ENCODE measurements at places on chromosomes 6 and 20.

DNA sequence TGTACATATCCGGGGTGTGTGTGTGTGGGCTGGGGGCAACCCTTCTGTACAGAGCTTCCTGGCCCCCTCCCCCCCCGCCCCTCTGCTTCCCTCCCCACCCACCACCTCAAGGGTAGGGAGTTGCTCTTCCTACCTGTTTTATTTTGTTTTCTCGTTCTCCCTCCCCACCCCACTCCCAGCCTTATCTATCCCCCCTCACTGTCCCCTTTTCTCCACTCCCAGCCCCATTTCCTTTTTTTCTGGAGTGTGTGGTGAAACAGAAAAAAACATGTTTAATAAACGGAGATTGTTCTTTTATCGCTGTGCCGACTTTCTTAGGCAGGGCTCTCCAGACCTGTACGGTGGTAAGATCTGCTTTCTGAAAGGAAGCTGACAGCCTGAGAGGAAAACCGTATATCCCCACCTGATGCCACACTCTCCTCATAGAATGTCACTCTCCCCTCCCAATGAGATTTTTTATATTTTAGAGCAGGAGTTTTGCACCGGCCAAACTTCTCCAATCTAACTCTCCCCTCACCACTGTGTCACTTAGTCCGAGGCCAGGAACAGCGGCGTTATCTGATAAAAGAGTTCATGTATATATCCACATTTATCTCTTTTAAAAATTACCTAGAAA is 875 bp upstream of the ZBTB9 start:
- no peak for DNase-seq

GRCh38 chr6:35362200-35362599 is 19.8 kb downstream of the PPARD start:
- DNase-seq: no peak

GRCh38 chr20:35235881-35236280 is 9.4 kb downstream of the MMP24 start:
- no peak for DNase-seq

DNA sequence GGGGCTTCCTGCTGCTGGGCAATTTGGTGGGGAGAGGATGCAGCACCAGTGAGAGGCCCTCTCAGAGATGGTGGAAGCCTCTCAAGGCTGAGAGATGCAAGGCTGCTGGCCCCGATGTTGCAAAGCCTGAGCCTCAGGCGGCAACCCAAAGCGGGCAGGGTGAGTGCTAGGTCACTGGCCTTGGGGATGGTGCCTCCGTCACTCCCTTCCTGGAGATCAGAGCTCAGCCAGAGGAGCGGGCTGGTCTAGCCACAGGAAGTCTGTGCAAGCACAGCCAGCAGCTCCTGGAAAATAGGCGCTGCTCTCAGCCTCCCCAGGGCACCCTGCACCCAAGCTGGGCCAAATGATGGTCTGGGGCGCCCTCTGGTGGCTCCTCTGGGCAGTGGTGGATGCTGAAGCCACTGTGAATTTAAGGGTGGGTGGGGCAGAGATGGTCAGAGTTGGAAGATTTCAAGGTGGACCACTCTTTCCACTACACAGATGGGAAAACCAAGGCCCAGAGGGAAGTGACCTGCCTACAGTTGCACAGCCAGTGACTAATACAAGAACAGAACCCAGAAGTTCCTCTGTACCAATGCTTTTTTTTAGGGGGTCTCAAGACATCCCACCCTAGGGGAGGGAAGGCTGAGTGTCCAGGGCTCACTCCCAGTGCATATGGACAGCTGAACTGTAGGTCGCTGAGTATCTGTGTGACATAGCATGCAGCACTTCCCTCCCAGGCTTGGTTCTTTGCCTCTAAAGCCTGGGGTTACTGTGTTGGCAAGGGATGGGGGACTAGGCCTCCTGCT is 20.8 kb downstream of the C20orf203 start:
- DNase-seq: peak; percentile 75

GRCh38 chr6:166470863-166471410 is 88.2 kb upstream of the MPC1 start:
- DNase-seq: no peak

DNA sequence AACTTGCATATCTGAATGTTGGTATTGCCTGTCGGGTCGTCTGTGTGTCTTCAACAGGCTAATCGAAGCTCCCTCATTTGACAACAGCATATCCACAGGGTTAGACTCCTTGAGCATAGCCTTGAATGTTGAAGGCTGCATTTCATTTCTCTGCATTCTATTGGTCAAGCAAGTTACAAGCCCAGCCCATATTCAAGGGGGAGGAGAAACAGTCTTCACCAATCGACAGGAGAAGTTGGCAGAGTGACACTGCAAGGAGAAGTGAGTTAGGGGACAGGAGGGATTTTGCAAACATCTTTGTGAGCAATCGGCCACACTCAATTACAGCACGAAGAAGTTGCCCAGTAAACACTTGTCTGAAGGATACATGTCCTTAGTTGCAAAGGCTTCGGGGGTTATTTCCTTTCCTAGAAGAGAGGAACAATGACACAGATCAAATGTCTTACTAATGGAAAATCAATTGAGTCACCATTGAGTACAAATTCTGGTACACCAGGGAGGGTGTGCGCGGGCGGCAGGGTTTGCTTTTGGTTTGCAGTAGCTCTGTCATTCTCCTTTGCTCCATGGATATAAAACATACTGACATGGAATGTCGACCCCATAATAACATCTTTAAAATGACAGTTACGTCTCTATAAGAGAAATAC is 60.6 kb upstream of the NT5E start:
- no peak for DNase-seq

DNA sequence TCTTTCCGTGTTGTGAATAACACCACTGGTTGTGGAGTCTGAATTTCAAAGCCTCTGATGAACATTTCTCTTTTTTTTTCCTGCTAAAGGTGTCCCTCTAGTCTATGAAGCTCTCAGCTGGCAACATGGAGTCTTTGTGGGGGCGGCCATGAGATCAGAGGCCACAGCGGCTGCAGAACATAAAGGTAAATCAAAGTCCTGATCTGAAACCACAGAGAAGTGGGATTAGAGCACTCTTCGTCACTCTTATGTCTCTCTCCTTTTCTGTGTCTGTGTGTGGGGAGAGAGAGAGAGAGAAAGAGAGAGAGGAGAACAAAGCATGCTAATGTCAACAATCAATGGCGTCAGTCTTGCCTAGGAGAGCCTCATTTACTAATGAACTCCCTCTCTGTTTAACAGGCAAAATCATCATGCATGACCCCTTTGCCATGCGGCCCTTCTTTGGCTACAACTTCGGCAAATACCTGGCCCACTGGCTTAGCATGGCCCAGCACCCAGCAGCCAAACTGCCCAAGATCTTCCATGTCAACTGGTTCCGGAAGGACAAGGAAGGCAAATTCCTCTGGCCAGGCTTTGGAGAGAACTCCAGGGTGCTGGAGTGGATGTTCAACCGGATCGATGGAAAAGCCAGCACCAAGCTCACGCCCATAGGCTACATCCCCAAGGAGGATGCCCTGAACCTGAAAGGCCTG is 4.2 kb downstream of the PCK1 start:
- DNase-seq: no peak

GRCh38 chr6:32964776-32965175 is 3.6 kb upstream of the BRD2 start:
- no peak for DNase-seq

DNA sequence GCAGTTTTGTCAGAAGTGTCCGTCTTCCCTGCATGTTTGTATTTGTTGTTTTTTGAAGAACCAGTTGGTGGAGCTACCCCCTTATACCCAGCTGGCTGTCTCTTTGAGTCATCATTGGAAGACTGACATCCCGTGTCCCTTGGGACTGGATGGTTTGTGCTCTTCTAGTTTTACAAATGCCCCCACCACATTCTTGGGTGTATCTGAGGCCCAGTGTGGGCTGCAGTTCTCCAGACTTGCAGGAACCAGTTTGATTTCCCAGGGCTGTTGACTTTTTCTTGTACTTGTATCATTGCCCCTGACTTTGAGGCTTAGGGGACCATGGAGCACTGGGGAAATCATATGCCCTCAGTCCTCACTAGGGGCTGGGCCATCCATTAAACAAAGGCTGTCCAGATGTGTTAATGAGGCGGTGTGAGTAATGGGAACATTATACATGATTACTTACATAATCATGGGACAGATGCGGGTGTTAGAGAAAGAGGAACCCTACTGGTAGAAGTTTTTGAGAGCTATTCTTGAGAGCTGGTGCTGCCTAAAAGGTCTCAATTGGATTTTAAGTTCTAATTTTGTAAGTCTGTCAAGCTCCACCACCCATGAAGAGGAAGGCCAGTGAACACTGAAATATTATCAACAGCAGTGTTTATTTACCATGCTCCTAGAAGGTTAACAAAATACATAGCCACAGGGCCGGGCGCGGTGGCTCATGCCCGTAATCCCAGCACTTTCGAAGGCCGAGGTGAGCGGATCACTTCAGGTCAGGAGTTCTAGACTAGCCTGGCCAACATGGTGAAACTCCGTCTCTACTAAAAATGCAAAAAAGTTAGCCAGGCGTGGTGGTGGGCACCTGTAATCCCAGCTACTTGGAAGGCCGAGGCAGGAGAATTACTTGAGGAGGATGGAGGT is 8.5 kb downstream of the JARID2 start:
- DNase-seq: peak; percentile 41

DNA sequence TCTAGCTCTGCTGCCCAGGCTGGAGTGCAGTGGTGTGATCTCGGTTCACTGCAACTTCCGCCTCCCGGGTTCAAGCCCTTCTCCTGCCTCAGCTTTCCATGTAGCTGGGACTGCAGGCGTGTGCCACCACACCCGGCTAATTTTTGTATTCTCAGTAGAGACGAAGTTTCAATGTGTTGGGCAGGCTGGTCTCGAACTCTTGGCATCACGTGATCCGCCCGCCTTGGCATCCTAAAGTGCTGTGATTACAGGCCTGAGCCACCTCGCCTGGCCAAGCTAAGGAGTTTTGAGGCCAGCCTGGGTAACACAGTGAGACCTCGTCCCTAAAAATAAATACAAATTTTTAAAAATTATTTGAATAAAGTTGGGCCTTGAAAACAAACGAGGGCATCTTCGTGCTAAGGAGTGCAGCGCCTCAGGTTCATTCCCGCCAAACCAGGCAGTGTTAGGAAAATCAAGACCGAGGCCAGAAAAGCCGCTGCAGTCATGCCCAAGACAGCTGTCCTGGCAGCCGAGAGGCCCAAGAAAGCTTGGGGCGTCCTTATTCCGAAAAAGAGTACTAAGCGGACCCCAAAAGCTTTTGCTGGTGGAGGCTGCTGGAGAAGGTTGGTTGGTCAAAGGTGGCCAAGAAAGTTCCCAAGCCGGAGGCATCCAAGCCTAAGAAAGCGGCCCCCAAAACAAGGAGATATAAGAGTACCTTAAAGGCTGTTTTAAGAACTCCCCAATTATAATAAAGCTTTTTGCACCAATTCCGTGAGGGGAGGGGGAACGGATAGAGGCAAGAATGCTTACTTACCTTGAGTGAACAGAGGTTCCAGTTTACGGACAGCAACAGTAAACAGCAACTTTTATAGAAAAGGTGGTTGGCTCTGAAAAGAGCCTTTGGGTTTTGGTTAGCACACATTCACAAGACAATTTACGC is 109.0 kb downstream of the HFE start:
- no peak for DNase-seq

DNA sequence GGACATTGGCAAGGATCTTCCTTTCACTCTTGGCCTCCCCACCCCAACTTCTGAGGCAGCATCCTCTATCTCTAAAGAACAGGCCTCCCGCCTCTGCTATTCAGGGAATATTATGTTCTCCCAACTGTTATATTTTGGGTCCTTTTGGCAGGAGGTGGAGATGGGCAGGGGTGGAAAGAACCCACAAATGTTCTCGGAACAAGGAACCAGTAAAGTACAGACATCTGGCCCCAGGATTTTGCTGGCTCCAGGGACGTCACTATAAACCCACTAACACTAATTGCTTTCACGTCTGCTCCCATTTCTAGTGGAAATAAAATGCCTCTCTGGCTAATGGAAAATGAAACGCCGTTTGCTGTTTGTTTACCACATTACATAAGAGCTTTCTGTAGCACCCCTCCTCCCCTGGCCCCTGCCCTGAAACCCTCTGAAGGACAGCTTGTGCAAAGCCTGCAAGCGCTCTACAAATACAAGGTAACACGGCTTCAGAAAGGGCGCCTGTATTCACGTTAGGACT is 77.7 kb upstream of the TBC1D7 start:
- no peak for DNase-seq

- DNase-seq: peak; percentile 70
Measured at GRCh38 chr6:101083533-101084175, 202.5 kb upstream of the ASCC3 start.

- DNase-seq: peak; percentile 60
Measured at GRCh38 chr6:100461278-100461916, 3.3 kb downstream of the SIM1 start.

DNA sequence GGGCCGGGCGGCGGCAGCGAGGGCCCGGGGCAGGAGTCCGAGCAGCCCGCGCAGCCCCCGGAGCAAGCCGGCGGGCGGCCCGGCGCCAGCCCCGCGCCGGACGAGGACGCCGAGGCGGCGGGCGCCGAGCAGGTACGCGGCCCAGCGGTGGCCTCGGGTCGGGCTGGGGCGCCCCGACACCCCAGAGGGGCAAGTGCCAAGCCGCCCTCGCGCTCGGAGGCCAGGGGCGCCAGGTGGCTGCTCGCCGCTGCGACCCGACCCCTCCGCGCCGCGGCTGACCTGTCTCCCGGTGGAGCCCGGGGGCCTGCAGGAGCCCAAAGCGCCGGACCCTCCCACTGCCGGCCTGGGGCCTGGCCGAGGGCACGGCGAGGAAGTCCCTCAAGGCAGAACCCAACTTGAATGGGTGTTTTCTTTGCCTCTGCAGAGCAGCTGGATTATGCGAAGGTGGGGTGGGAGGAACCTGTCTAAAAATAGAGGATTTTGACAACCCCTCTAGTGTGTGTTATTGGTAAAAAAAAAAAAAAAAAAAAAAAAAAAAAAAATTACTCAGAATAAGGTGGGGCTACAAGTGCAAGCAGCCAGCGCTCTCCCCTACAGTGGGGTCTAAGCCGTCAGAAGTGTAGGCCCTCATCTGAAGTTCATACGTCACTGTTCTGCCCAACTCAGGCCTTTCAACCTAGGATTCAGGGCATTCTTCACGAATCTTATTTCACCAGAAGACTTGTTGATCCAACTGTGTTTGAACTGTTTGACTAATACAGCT is 609 bp downstream of the OGFRL1 start:
- no peak for DNase-seq

GRCh38 chr6:47188588-47189021 is 121.1 kb downstream of the TNFRSF21 start:
- DNase-seq: peak; percentile 66

DNA sequence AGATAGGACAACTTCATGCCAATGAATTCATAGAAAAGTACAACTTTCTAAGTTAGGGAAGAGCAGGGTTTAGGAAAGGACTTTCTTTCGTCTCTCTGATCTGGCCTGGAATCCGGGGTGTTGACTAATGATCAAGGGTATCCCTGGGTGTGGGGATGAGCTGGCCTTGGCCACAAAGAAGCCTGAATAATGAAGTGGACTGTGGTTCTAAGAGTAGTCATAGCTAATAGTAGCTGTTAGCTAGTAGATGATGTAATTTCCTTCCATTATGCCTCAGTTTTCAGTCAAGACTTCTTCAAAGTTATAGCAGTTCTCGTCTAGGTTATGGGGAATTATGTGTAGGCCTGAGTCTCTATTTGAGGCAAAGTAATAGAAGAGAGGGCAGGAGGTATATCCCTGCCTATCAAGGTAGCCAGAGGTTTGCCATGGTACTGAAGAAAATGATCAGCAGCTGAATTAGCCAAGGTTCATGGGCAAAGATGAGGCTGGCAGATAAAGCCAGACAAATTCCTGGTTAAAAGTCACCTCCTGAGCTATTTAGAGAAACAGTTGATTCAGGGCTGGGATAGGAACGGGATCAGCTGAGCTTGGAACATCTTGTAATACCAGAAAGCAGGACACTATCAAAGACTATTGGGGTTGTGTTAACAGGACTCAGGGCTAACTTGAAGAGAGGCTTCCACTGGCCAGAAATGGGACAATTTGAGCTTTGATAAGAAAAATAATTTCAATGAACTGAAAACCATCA is 18.7 kb upstream of the TRPC4AP start:
- peak; percentile 78 for DNase-seq
